Hepatic stellate cell (primary cell): ENCODE measurements at places on chromosomes 1 and 21.

GRCh38 chr1:185699874-185700273 lies 34.3 kb upstream of the HMCN1 start:
- no peak for DNase-seq

DNA sequence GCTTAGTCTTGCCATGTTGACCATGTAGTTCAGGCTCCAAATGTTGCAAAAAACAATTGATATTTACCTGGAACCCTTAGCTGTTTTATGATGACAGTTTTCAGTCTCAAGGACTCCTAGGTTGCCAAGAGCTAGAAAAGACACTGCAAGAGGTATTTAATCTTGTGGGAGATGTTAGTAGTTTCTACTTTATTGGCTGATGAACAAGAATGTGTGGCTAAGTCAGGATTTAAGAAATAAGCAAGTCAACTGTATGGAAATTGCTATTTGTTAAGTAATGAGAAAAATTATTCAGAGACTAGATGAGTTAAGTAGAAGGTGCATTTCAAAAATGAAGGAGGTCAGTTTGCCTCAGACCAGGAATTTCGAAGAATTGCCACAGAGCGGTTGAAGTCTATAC lies 639.7 kb upstream of the USP24 start:
- no peak for DNase-seq

DNA sequence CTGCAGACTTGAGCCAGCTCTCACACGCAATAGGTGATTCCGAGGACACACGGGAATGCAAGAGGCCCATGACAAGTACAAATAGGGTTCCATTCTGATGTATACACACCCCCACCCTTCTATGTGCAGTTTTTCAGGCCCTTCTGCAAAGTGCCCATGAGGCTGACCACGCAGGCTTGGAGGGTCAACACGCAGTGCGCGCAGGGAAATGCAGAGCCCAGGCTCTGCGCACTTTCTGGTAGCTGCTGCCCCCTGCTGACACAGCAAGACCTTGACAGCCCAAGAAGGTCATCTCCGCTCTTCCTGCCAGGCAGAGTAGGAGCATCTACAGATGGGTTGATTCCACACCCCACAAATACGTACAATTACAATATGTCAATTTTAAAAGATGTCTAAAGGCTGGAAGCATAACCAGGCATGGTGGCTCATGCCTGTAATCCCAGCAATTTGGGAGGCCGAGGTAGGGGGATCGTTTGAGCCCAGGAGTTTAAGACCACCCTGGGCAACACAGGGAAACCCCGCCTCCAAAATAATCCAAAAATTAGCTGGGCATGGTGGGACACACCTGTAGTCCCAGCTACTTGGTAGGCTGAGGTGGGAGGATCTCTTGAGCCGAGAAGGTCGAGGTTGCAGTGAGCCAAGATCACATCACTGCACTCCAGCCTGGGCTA lies 18.5 kb downstream of the SH3BP5L start:
- DNase-seq: peak; percentile 56

- DNase-seq: no peak
These were observed 568.4 kb downstream of the PLA2G4A start for GRCh38 chr1:187396929-187397796.

- no peak for DNase-seq
These were observed 4.4 kb downstream of the CLDN19 start for GRCh38 chr1:42735477-42736105.

DNA sequence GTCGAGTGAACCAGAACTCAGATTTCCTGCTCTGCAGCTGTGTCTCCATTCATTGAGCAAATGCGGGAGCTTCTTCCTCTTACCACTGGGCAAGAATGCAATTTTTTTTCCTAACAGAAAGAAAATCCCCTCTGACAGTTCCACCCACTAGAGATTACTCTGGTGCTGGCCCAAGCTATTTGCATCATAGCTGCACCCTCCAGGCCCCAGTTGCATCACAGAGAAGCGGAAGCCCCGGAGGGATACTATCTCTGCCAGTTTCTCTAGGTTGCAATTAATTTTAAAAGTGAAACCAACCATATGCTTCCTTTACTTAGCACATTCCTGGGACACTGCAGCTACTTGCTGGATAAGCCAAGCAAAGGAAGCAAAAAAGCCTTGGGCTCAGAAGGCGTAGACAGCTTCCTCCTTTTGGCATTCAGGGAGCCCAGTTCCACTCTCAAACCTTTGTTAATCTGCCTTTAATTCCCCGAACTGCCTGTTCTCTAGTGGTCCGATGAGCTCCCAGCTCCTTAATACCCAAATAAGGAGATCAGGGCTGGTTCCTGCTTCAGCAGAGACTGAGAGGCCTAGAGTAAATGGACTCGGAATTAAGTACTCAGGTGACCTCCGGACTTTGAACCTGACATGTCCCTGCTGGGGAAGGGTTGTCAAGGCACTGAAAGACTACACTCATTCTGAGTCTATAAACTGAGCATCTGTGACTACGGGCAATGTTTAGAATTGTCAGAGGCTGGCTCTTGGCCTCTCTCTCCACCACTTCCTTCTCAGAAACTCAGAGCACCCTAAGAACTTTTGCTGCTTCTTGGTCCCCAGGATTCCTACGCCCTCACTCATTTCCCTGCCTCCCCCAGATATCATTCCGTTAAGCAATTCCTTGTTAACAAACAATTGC lies 72.5 kb upstream of the TNFSF18 start:
- peak; percentile 63 for DNase-seq

DNA sequence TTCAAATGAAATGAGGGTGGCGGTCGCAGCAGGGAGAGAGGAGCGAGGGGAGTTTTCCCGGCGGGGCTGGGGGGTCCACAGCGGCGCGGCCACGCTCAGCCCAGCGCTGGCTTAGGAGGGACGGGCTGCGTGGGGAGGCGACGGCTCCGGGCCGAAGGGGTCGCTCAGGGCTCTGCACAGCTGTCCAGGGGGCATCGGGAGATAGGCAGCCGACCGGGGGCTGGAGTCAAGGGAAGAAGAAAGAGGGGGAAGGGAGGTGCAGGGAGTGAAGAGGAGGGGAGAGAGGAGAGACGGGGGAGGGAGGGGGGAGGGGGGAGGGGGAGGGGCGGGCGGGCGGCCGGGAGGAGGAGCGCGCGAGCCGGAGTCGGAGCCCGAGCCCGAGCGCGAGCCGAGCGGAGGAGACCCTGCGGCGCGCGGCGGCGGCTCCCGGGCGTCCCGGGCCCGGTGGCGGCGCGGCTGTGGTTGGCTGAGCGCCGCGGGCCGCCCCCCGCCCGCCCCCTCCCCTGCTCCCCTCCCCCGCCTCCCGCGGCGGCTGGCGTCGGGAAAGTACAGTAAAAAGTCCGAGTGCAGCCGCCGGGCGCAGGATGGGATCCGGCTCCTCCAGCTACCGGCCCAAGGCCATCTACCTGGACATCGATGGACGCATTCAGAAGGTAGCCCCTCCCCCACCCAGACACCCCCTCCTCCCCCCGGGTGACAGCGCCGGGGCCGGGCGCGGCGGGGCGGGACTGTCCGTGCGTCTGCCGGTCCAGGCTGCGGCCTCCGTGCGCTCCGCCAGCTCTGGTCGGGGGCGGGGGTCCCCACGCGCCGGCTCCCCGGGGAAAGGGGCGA lies at the start of gene PDE9A:
PDE9A (plus strand) TSS at position 391 of the 831 bp plus-strand sequence; CDS start at position 585, 194 bp downstream.
- DNase-seq: no peak

DNA sequence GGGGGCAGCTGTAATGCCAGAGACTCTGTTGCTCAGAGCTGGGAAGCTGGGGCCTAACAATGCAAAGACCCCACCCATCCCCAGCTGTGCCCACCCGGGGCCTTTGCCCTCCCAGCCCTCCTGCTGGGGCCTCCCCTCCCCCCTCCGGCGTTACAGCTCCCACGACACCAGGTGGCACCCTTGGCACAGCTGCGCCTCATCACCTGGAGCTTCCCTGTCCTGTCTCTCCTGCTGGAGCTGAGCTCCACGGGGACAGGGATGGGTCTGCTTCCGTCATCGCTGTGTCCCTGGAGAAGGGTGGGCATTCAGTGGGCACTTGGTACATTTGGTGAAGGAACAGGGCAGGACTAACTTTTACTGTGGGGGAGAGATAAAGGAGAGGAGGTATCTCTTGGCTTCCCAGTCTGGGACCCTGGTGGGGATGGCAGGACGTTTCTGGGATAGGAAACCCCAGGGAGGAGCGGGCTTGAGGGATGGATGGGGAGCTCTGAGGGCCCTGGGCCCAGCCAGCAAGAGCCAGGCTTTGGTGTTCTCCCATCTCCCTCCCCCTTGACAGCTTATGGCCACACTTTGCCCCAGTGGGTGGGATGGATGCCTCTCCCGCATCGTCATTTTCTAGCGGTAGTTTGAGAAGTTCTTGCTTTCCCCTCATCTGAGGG lies 453.2 kb downstream of the PTPRU start:
- no peak for DNase-seq

DNA sequence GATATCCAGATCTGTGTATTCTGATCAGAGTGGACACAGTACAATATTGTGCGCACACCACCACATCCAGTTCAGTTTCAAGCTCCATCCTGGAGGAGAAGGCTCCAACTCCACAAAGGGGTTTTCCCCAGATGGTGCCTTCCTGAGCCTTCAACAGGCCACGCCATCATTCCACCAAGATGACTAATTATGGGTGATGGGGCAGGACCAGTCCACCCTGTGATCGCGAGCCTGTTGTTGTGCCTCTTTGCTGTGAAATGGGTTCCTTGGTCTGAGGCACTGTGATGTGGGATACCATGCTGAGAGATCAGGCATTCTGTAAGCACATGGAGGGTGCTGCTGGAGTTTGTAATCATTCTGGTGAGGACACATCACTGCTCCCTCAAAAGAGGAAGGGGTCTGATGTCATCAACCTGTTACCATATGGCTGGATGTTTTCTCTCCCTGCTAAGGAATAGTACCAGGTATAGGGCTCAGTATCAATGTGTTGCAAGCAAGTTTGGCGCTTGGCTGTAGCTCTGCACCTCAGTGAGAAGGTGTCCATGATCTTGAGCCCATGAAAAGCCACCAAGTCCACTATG lies 6.7 kb upstream of the SH2D2A start:
- DNase-seq: no peak

- no peak for DNase-seq
These were observed 233.7 kb downstream of the NCAM2 start for GRCh38 chr21:21231913-21232312.

DNA sequence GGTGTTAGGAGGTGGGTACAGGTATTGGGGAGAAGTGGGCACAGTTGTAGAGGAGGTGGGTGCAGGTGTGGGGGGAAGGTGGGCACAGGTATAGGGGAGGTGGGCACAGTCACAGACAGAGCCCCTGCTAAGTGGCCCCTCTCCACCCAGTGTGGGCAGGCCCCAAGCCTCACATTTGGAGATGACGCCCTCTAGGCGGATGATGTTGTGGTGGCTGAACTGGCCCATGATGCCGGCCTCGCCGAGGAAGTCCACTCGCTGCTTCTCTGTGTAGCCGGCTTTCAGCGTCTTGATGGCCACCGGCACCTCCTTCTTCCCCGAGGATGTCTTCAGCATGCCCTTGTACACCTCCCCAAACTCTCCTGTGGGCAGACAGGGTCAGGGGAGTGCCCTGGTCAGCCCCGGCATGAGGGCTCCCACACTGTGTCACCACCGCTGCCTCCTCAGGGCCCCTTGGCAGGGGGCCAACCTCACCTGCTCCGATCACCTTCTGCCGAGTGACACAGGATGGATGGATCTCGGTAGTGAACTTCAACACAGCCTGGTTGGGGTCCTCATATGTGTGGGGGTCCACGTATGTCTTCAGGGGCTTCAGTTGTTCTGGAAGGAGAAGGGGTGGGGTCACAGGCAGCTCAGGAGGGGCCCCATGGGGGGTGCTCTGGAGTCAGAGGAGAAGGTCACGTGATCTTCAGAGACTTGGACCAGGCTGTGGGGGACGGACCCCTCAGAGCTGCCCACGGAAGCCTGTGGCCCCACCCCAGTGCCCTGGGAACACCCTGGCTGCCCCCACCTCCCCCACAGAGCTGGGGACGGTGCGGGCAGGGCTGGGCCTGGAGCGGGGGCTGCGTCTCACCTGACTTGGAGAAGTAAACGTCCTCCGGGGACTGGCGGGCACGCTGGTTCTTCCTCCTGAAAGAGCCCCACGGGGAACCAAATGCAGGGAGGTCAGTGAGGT lies 22.6 kb downstream of the EPHA2 start:
- DNase-seq: no peak

GRCh38 chr1:114024049-114024448 lies 44.8 kb downstream of the OLFML3 start:
- DNase-seq: no peak

DNA sequence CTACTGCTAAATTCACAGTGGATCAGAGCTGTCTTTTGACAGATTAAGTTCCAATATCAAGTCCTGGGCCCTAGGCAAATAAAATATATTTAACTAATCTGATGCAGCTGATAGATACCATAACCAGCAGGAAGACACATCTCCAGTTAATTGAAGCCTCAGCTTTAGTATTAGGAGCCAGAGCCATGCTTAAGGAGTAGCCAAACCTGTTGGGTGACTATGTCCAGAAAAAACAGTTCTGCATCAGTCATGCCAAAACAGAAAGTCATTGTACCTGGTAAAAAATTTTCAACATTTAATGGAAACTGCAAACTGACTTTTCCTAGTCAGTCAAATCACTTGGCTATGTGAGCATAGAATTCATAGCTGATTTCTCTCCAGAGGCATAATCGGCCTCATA lies 200.5 kb upstream of the RUNX1 start:
- DNase-seq: no peak

DNA sequence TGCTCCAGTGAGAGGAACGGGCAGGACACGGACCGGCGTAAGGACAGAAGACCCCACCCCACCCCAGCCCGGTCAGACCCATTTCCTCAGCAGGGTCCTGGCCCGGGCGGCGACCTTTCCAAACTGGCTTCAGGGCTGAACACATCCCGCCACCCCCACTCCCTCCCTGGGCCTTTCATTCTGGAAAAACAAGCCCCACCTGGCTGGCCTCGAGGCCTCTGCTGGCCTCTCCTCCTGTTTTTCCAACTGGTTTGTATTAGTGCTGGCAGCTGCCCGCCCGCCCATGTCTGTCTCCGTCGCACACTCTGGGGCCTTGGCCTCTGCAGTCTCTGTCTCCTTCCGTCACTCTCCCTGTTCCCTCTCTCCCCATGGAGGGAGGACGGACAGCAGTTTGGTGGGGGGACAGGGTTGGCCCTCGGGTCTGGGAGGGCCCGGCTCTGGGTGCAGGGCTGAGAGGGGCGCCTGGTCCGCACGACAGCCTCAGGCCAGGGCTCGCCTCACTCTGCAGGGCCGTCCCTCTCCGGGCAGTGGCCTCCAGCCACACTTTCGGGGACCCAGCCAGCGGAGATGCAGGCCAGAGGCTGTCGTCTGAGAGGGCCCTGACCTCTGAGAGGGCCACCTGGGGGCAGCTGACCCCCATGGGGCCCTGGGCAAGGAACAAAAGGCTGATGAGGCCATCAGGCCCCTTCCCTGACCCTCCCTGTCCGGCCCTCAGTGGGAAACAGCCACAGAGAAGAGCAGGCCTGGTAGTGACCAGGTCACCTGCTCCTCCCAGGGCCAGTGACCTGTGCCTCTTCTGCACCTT lies 1.5 kb upstream of the MXRA8 start:
- DNase-seq: peak; percentile 66
